Nasal cavity respiratory epithelium epithelial cell of viscerocranial mucosa (primary cell): ENCODE measurements at places on chromosomes 11 and 22. TPM values are rescaled to one million over a fixed set of nuclear protein-coding genes. Genes with fewer than 3 reads are reported as not detected.

Gene CCDC88B
- total RNA-seq: 2.1 and 2.7 TPM in 2 replicates

Gene CASP1
- total RNA-seq: 29.7 and 77.0 TPM in 2 replicates

Gene RAB39A
- not detected in 2 replicates for total RNA-seq

Gene MS4A3
- not detected in 2 replicates for total RNA-seq

Gene ALDH3B1
- total RNA-seq: 1.0 and 3.0 TPM in 2 replicates

Gene OR10W1
- total RNA-seq: not detected in 2 replicates

Gene RNF26
- total RNA-seq: 3.4 and 11.7 TPM in 2 replicates

Gene RFPL1
- not detected in 2 replicates for total RNA-seq

Gene OR5P2
- under 0.01 and 3.0 TPM in 2 replicates for total RNA-seq

Gene TMEM25
- total RNA-seq: 14.4 and 40.4 TPM in 2 replicates

Gene PI4KA
- total RNA-seq: 10.9 and 40.2 TPM in 2 replicates
